Testis (tissue), 5 donors: ENCODE measurements at places on chromosomes 16 and 17. TPM values are rescaled to one million over a fixed set of nuclear protein-coding genes. Genes with fewer than 3 reads are reported as not detected.

Gene ADAD2
- total RNA-seq, result 98.4 TPM

Gene ANKRD40CL
- total RNA-seq, result not detected

Gene ASGR2
- 0.47 TPM for total RNA-seq

Gene LGALS9C
- total RNA-seq, result not detected

Gene CHRNE
- 2.6 TPM for total RNA-seq

Gene VAT1L
- 4.2 TPM for total RNA-seq

Gene CCDC57
- total RNA-seq, result 71.8 TPM

Gene TEKT1
- total RNA-seq, result 7.0 TPM

Gene ZG16
- total RNA-seq, result 0.12 TPM
